ENCODE measurements at places on chromosomes 13 and 19. TPM values are rescaled to one million over a fixed set of nuclear protein-coding genes. Genes with fewer than 3 reads are reported as not detected.

LPAR6 gene
- 24.5 TPM for total RNA-seq

SELENOV gene
- not detected for total RNA-seq

DNA sequence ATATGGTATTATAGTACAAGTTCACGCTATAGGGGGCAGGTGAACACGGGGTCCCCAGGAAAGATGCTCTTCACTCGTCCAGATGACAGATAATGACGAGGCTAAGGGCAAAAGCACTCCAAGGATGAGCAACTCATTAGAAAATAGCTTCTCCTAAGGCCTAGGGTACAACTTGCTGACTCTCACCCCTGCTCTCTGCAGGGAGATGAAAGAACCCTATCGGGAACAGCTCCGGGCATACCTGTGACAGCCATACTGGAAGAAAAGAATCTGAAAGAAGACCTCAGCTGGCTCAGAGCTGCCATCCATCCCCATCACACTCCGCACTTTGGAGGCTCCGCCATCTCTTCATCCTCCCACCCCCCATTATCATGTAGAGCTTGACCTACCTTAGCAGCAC, 17.5 kb upstream of the HSPH1 start:
- no peak for DNase-seq

DNA sequence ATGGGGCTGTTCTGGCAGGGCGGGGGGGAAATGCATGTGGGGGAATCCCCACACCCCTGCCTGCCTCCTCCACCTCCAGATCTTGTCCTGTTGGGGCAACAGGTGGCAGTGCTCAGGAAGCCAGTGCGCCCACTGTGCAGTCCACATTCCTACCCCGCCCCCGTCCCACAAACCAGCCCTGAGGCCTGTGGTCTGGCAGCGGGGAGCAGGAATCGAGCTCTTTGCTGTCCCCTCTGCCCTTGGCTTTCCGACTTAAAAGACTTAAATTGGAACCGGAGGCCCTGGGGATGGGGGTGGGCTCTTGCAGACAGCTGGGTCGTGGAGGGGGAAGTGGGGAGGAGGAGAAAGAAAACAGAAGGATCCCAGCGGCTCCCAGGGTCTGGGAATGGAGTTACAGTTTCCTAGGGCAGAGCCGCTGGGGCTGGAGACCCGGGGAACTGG, 4.3 kb downstream of the NANOS3 start:
- DNase-seq: no peak

DNA sequence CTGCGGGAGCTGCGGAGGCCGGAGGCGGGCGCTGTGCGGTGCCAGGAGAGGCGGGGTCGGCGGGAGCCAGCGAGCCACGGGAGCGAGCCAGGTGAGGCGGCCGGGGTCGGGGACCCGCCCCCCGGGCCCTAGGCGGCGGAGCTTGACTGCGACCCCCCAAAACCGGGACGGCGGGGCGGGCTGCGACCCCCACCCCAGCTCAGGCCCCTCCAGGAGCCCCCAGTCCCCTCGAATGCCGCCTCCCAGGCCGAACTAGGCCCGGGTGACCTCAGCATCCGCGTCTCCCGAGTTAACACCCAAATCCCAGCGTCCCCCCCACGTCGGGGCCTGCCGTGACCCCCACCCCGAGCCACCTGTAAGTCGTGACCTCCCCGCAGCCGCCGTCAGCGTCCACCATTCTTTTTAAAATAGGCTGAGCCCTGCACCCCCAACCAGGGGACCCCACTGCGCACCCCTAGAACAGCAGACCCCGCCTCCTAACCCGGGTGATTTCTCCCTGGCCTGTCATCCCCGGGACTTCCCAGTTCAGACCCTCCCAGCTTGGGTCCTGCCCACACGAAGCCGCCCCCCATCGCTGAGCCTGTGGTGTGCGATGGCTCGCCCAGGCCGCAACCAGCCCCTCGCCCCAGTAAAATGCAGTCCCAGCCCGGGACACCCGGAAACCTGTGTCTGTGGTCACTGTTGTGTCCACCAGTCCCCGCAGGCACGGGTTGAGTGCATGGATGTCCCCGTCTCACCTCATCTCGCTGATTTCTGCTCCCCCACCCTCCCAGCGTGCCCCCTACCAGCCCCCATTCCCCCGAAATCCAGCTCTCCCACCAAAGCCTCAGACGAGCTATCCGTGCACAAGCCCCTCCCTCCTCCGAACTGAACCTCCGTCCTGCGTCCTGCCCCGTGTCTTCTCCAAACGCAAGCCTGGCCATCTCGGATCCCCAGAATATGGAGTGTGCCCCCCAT, 551 bp downstream of the FZR1 start:
- no peak for DNase-seq

- DNase-seq: no peak
These were observed 208.7 kb upstream of the OBI1 start for GRCh38 chr13:78867655-78868054.

DNA sequence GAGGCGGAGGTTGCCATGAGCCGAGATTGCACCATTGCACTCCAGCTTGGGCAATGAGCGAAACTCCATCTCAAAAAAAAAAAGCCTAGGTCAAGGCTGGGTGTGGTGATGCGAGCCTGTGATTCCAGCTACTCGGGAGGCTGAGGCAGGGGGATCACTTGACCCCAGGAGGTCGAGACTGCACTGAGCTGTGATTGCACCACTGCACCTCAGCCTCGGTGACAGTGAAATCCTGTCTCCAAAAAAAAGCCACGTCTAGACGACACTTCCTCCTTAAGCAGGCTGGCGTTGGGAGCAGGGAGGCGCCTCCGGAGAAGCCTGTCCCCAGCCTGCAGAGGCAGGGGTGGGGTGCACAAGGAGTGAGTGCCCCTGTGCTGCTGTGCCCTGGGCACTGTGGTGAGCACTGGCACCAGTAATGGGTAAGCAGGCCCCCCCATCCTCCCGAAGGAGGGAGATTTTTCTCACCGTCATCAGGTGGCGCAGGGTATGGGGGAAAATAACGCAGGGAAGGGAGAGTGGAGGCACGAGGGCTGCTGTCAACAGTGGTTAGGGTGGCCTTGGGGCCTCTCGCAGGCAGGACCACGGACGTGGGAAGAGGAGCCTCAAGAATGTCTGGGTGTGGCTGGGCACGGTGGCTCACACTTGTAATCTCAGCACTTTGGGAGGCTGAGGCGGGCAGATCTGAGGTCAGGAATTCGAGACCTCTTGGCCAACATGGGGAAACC, 706 bp downstream of the P2RY11 start:
- no peak for DNase-seq
